ENCODE measurements at places on chromosomes 3 and 15.
A peak's percentile ranks its signal among the peaks of the same experiment; 100 is the strongest.

- no peak for DNase-seq
These were observed 799 bp downstream of the RARB start for GRCh38 chr3:25428789-25429335.

- no peak for DNase-seq
These were observed 87.8 kb upstream of the RNU6-1 start for GRCh38 chr15:67927501-67928168.

GRCh38 chr3:195866686-195867511 lies 41.5 kb downstream of the TNK2 start:
- DNase-seq: no peak

- DNase-seq: no peak
These were observed 18.8 kb downstream of the MYL3 start for GRCh38 chr3:46844397-46844796.

- no peak for DNase-seq
These were observed 113.8 kb downstream of the AKAP13 start for GRCh38 chr15:85494048-85494777.

- DNase-seq: no peak
These were observed 139.0 kb upstream of the KCNMB2 start for GRCh38 chr3:178397202-178397601.

- no peak for DNase-seq
These were observed 19.2 kb downstream of the EID1 start for GRCh38 chr15:48896869-48897814.

GRCh38 chr3:171326717-171327440 lies 133.3 kb downstream of the TNIK start:
- DNase-seq: no peak

DNA sequence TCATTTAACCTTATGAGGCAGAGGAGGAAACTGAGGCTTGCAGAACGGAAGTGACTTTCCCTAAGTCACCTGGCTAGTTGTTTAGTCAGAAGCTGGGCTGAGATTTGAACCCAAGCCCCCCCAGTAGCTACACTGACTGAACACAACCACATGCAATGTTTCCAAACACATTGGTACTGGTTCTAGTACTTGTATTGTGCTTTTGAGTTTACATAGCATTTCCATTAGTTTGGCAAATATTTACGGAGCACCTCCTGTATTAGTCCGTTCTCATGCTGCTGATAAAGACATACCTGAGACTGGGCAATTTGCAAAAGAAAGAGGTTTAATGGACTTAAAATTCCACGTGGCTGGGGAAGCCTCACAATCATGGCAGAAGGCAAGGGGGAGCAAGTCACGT lies 56.3 kb upstream of the ITGA11 start:
- no peak for DNase-seq

DNA sequence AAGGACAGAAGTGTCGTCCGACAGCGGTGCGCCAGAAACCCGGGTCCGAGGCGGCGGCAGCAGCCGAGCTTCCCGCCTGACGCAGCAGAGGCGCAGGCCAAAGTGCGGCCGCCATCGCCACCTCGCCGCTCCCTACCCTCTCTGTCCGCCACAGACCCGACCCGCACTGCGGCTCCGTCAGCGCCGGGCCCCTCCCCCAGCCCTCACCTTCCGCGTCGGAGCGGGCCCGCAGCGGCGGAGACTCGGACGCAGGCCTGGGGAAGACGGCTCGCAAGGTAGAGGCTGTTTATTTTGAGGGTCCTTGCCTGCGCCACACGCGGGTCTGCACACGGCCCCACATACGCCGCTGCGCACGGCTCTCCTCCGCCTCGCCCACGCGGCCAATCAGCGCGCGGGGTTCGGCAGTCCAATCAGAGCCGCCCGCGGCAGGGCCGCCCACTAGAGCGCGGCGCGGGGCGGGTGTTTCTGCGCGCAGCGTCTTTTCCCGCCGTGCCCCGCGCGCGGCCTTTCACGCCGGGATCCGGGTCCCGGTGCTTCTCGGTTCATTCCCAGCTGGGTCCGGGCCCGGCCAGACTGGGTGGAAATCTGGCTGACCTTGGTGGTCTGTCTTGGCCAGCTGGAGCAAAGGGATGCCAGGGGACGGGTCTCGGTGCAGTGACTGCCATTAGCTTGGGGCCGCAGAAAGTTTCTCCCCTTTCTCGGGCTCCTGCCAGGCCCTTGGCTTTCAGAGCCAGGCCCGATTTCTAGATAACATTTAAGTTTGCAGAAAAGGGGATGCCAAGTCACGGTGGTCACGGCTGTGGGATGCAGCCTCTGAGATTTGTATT lies at the start of gene CNBP:
CNBP (minus strand) TSS at position 328 of the 827 bp plus-strand sequence. CDS start 12,139 bp downstream, outside the sequence.
- peak; percentile 91 for DNase-seq

DNA sequence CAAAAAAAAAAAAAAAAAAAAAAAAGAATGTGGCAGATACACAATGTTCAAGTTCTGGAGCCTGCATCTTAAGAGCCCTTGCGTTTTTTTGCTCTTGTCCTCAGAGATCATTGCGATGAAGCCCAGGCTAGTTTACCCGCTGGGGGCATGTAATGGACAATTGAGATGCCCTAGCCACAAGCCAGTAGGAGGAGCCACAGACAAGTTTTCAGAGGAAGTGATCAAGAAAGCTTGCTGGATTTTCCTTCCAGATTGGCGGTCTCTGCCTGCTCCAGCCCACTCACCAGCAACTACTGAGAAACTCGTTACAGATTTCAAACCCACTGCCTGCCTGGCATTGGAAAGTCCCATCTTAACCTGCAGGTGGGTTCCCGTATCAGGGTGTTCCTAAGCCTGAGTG lies 192.1 kb upstream of the EOMES start:
- DNase-seq: no peak

GRCh38 chr3:16239780-16240179 lies 25.0 kb downstream of the DPH3 start:
- no peak for DNase-seq

GRCh38 chr3:151979906-151980305 lies 106.5 kb downstream of the SUCNR1 start:
- no peak for DNase-seq
